ENCODE measurements at places on chromosomes 4 and X.
A peak's percentile ranks its signal among the peaks of the same experiment; 100 is the strongest.

DNA sequence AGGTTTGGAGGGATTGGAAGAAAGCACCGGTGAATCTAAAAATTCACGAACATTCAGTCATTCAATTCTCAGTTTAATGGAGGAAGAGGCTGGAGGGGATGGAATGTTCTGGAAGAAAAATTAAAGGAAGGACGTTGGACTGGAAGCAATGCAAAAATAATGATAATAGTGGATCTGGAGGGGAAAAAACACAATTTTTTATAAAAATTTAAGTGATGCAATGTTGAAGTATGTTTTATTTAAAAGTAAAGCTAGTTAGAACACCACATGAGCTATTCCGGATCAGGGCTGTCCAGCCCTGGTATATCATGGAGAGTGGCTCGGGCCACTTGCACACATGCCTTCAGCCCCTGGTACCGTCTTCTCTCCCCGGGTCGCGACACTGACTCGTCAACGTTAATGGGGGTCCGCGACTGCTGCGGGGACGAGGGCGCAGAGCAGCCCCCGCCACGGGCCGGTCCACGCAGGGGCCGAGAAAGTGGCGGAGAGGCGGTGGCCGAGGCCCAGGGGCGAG is 204.6 kb downstream of the TENM3 start:
- no peak for DNase-seq

DNA sequence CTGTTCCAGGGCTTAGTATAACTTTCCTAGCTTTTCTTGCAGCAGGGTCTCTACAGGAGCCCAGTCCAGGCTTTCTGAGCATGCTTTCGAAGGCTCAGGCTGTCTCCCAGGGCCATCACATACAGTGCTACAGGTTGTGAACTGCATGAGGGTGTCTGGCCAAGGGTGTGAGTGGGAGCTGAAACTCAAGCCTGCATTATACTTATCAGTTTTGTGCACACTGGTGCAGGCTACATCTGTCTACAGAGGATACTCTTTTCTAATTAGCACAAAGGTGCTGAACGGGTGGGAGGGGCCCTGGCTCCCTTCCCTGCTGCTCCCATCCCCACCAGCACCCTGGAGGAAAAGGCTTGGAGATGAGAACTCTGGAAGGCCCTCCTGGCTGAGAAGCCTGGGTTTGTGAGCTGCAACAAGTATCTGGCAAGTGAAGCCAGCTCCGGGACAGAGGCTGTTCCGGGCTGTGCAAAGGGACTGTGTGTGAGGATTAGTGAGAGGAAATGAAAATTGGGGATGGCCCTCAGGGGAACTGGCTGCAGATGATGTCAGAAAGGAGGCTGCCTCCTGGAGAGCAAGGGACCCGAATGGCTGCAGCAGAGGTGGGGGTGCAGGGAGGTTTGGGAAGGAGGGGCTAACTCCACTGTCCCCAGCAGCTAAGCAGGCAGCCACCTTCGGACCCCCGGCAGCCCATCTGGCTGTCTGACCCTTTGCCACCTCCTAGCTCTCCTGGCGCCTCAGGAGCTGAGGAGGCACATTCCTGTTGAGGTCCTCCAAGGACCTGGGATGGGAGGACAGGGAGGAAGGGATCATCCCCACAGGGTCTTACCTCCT is 68.5 kb downstream of the EFNB1 start:
- DNase-seq: no peak

DNA sequence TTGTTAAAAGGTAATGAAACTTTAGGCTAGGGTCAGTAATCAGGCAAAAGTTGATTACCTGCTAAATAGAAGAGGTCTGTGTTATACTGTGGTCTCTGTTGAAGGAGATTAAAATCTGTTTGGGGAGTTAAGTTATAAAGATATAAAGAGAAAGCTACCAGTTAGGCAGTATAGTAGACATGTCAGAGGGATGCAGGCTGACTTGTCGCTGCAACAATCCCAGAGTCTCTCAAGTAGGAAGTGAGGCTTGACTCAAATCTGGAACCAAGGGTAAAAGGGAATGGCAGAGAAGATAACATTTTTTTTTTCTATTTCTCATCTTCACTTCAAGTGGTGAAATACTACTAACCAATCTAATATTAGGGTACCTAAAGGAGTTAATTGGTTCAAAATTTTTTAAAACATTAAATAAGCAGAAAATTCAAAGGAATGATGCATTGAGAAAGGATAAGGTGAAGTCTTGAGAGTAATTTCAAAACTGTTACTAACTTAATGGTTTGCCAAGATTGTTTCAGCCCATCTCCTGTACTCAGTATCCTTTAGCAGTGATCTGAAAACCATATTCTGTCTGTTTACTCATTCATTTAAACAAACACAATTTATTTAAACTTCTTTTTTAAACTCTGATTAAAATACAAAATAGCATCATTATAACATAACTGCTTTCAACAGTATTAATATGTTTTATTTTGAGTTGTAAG is 12.8 kb downstream of the HERC3 start:
- no peak for DNase-seq

GRCh38 chr4:149531861-149532260 is 283.8 kb downstream of the IQCM start:
- peak; percentile 59 for DNase-seq

DNA sequence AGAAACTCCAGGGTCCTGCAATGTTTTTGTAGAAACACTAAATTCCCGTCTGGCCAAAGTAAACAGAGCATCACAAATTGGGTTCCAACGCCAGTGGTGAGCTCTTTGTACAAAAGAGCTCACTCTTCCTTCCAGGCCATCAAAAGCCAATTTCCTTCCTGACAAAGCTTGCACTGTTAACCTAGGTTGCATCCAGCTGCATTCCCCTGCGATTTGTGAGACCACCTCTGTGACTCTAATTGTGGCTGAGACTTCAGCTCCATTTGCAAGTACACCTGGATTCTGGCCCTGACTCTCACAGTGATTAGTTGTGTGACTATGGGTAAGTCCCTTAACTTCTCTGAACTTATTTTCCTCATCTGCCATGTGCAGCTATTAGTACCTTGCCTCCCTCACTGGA is 212.5 kb upstream of the CXorf66 start:
- DNase-seq: no peak

- DNase-seq: no peak
Observed at GRCh38 chr4:107155366-107155765, 119.3 kb upstream of the DKK2 start.

DNA sequence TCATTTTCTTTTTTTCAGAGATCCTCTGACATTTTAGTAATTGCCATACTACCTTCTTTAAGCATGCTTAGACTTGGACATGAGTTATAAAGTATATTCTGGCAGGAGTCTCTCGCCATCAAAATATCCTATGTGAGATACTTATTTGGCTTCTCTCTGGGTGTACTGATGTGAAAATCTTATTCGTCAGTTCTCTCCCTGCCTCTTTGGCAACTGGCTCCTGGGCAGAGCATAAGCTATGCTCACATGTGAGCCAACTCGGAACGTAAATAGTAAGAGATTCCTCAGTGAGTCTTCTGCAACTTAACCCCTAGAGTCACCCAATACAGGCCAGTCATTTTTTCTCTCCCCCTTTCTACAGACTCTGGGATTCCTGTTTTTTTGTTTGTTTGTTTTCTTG is 91.6 kb downstream of the MAGEB17 start:
- no peak for DNase-seq

DNA sequence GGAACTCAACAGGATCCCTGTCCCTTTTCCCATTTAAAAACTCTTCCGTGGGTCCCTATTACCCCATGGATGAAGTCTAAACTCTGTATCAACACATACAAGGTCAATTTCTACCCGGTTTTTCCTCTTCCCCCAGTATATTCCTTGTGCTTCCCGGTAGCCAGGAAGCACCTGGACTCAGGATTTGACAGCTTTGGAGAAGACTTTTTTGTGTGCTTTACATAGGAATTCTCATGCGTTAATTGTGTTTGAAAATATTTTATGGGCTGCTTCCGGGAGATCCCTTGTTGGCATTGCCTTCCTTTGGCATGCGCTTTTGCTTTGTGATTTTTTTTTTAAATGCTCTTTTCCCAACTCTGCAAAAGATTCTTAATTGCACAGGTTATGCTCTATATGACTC is 7.2 kb downstream of the SMS start:
- DNase-seq: no peak

DNA sequence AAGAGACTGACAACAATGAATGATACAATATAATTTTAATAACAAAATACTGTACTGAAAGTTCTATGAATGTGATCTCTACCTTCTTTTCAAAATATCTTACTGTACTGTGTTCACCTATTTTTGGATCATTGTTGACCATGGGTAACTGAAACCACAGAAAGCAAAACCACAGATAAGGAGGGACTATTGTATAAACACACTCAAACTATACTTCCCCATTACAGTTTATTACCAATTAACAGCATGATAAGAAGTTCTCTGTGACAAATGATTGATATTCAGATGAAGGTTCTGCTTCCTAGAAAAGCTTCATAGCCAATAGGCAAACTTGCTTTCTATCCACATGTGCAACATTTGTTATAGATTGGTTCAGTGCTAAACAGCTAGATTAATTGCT is 50.1 kb downstream of the GABRG1 start:
- DNase-seq: no peak

DNA sequence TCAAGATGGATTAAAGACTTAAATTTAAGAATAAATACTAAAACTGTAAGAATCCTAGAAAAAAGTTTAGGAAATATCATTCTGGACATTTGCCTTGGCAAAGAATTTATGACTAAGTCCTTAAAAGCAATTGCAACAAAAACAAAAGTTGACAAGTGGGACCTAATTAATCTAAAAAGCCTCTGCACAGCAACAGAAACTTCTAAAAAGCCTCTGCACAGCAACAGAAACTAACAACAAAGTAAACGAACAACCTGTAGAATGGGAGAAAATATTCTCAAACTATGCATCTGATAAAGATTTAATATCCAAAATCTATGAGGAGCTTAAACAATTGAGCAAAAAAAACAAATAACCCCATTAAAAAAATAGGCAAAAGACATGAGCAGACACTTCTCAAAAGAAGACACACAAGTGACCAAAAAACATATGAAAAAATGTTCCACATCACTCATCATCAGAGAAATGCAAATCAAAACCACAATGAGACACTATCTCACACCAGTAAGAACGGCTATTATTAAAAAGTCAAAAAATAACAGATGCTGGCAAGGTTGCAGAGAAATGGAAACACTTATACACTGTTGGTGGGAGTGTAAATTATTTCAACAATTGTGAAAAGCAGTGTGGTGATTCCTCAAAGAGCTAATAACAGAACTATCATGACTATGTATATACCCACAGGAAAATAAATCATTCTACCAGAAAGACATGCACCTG is 5.5 kb upstream of the OPRPN start:
- no peak for DNase-seq

DNA sequence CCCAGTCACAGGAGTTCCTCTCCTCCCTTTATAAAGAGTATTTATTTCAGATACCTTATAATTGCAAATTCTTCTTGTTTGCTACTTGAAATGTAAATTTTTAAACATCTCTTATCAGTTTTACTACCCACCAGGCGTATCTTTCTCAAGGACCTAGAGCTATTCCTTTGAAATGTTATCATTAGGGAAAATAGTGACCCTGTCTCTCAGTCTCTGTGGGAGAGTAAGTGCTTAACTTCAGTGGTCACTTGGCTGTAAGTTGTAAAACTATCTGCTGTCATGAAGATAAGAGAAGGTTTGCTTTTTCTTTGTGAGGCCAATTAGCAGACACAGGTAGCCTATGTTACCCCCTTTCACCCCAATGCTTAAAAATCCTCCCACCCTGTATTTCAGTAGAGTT is 241.6 kb downstream of the TACR3 start:
- DNase-seq: no peak

DNA sequence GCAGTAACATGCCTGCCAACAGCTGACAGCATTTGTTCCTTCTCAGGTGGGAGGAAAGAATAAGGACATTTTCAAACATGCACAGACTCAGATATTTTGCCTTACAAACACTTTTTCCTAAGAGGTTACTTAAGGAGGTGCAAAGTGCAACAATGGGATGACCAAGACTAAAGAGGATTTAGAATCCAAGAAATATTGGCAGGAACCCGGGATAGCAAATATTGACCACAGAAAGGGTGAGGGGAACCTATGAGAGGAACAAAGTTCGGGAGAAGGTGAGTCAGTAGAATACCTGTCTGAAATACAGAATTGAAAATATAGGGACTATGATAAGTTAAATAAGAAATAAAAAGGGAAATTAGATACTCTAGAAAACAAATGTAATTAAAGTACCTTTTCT is 321.9 kb upstream of the EMCN start:
- no peak for DNase-seq

GRCh38 chrX:15448010-15448639 is 45.0 kb downstream of the PIR start:
- DNase-seq: peak; percentile 60

GRCh38 chr4:71011451-71011850 is 18.0 kb downstream of the DCK start:
- DNase-seq: no peak

DNA sequence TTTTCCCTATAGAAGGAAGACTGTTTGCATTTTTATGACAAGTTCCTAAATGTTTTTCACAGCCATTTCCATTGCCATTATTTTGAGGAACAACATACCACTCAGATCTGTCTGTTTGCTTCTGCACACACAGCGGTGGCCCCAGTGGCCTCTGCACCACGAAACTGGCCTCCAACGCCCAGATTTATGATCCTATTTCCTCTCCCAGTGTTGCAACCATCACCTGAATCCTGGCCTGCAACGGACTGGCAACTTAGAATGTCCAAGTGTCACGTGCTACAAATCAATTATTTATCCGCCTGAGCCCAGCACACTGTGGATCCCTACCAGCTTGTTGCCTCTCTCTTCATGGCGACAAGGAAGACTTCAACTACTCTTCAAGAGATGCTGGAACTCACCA is 9.2 kb downstream of the RAI2 start:
- no peak for DNase-seq

DNA sequence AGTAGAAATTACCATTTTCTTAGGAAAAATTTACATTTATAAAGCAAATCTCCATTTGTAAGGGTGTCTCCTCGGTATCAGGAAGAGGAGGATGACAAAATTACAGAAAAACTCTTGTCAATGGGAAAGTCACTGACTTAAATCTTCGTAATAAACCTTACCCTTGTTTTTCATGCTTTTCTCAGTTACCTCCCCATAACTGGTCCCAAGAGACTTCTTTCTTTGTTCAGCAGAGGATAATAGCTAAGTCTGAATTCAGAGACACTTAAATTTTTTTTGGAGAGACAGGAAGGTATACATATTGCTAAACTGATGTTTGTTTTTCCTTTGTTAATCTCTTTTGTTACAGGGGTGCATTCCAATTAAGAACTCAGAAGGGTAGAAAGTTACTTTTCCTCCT is 125.5 kb upstream of the JADE1 start:
- no peak for DNase-seq

- DNase-seq: peak; percentile 97
Observed at GRCh38 chr4:128241425-128241913, 46.1 kb downstream of the PGRMC2 start.

GRCh38 chr4:6641164-6641970 is 882 bp downstream of the MRFAP1 start:
- peak; percentile 57 for DNase-seq

DNA sequence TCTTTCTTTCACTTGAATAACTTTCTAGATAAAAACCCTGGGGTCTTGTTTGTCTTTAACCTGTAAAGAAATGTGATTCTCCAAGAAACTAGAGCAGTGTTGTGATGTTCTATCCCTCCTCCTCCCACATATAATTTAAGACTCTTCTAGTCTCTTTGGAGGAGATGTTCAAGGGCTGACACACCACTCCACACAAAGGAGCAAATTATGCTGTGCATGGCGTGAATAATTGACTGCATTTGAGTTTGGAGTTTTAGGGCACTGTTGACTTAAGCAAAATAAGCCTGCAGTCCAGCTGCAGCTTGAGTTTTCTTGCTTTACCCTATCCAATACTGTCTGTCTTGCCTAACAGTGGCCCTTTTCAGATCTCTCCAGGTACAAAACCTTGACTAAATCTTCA is 119.7 kb downstream of the CHRDL1 start:
- DNase-seq: no peak

- DNase-seq: peak; percentile 16
Observed at GRCh38 chrX:12042615-12043014, 95.7 kb upstream of the FRMPD4 start.

All from M059J (cell line).